ENCODE measurements at places on chromosomes 2 and 18. TPM values are rescaled to one million over a fixed set of nuclear protein-coding genes. Genes with fewer than 3 reads are reported as not detected.
A peak's percentile ranks its signal among the peaks of the same experiment; 100 is the strongest.

DNA sequence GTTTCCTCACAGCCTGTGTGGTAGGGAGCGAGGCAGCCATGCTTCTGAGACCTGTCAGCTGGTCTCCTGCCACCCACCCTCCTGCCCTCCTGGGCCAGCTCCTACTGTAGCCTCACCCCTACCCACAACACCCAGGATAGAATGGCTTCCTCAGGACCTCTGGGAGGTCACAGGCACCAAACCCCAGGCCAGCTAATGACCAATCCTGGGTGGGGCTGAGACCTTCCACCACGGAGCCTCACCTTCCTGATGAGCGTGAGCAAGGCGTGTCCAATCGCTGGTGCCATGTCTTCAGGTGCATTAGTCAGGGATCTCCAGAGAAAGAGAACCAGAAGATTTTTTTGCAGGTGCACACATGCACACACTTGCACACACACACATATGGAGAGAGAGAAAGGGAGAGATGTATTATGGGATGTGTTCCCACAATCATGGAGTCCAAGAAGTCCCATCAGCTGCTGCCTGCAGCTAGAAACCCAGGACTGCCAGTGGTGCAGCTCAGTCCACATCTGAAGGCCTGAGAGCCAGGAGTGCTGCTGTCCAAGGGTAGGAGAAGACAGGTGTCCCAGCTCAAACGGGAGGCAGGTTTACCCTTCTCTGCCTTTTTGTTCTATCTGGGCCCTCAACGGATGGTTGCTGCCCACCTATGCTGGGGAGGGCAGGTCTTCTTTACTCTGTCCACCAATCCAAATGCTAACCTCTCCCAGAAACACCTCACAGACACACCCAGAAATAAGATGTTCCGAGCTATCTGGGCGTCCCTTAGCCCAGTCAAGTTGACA lies 70.4 kb upstream of the HDAC4 start:
- H3K4me3 ChIP-seq: no peak overlapping the region
- H3K4me1 ChIP-seq: peaks cover 6% of the 10 kb centered on the region
- H3K36me3 ChIP-seq: no peaks in the 10 kb centered on the region
- peak; percentile 31 for DNase-seq
- H3K27ac ChIP-seq: no peak overlapping the region

DNA sequence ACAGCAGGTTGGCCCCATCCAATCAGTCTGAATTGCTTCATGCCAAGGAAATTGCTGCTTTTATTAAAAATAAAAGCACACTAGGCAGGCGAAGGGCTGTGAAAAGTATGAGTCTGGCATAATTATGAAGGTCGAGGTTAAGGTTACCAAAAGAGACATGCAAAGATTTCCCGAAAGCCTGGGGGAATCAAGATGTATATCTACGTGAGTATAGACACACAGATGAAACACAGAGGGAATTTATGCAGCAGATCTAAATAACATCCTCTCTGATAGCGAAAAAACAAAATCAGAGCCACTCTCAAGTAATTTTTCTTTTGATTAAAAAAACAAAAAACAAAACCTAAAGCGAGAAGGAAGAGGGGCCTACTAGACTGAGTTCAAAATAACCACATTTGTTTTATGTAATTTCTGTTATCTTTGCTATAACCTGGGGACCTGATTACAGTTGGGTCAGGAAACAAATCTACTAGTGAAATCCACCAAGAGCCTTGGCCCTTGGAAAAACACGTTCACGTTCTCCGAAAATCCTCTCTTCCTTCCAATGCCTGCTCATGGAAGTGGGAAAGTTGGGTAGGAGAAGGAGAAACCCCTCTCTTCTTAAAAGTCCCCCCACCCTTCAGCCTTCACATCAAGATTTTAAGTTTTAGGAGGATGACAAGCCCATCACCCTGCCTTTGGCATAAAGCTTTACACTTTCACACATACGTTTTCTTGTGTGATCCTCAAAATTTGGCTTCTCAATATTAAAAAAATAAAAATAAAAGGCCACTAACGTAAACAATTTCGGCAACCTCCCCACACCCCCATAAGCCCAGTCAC lies 1.4 kb downstream of the AAK1 start:
- peak overlapping the region; percentile 93 for H3K27ac ChIP-seq
- no peaks in the 10 kb centered on the region for H3K27me3 ChIP-seq
- peaks cover 56% of the 10 kb centered on the region for H3K4me1 ChIP-seq
- no peak for DNase-seq

DNA sequence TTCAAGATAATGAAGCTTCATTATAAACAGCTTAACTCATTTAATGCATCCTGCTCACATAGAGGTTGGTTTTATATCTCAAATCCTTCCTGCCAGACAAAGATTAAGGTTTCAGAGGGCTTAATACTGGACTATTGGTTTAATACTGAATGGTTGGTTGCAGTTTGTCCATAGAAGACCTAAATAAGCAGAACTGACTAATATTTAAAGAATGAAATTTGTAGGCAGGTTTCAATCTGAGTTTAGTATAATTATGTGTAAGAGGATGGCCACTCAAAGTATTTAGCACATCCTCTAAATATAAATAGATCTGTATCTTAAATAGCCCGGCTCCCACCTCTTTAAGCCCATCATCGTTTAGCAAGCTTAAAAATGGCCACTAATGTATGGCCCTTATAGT lies 92.5 kb downstream of the EPB41L5 start:
- DNase-seq: no peak
- no peaks in the 10 kb centered on the region for H3K27me3 ChIP-seq
- H3K4me1 ChIP-seq: peaks cover 22% of the 10 kb centered on the region

GRCh38 chr18:1246827-1247226 lies 342.2 kb downstream of the ADCYAP1 start:
- no peak overlapping the region for H3K27ac ChIP-seq
- no peaks in the 10 kb centered on the region for H3K4me1 ChIP-seq
- no peak for DNase-seq
- no peaks in the 10 kb centered on the region for H3K36me3 ChIP-seq

GRCh38 chr18:44887227-44887631 lies 206.5 kb downstream of the SETBP1 start:
- no peaks in the 10 kb centered on the region for H3K36me3 ChIP-seq
- no peak for DNase-seq
- no peaks in the 10 kb centered on the region for H3K4me1 ChIP-seq
- no peaks in the 10 kb centered on the region for H3K27me3 ChIP-seq
- no peak overlapping the region for H3K27ac ChIP-seq
- H3K4me3 ChIP-seq: no peak overlapping the region

- no peak for DNase-seq
- no peaks in the 10 kb centered on the region for H3K36me3 ChIP-seq
- no peaks in the 10 kb centered on the region for H3K27me3 ChIP-seq
- H3K4me1 ChIP-seq: peaks cover 30% of the 10 kb centered on the region
- no peak overlapping the region for H3K4me3 ChIP-seq
- H3K27ac ChIP-seq: no peak overlapping the region
Observed at GRCh38 chr18:79685281-79685680, 5.7 kb downstream of the CTDP1 start.

GRCh38 chr2:189226017-189226416 lies 46.5 kb upstream of the COL5A2 start:
- peaks cover 7% of the 10 kb centered on the region for H3K4me1 ChIP-seq
- H3K36me3 ChIP-seq: no peaks in the 10 kb centered on the region
- no peak for DNase-seq
- no peaks in the 10 kb centered on the region for H3K27me3 ChIP-seq
- H3K4me3 ChIP-seq: no peak overlapping the region

DNA sequence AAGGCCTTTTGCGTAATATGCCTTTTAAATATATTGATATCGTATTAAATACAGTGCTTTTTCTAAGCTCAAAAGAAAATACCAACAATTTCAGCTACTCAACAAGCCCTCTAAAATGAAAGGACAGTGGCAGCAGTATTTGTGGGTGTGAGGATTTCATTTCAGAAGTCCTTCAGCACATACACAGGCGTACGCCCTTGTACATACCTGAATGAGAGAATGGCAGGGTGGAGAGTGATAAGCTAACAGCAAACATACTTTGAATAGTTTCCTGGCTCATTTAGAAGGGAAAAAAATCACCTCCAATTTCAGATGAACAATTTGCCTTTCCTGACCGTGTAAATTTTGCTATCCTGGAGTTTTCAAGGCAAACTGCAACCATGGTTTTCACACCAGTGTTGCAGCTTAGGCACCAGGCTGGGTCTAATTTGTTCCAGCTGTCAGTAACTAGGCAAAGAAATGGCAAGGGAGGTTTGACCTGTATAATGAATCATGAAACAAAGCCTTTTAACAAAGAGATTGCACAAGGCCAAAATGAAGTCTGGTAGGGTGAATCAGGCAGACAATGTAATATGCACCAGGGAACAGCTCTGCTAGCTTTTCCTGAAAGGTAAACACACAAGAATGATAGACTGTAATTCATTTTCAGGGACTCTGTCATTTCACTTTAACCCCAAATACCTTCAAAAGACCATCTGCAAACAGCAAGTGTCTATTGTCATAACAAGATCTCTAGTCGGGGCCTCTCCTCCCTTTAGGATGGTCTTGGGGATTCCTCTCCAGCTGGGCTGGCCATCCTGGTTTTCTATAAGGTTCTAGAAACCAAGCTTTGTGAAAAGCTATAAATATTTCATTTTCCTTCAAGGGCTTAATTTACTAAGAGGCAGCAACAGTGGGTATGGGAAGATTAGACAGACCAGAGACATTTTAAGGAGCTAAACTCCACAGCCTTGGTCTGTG lies 11.5 kb downstream of the ANKRD29 start:
- H3K27ac ChIP-seq: no peak overlapping the region
- no peaks in the 10 kb centered on the region for H3K36me3 ChIP-seq
- no peaks in the 10 kb centered on the region for H3K27me3 ChIP-seq
- H3K4me3 ChIP-seq: no peak overlapping the region
- H3K4me1 ChIP-seq: peaks cover 9% of the 10 kb centered on the region

- no peaks in the 10 kb centered on the region for H3K27me3 ChIP-seq
- no peak overlapping the region for H3K27ac ChIP-seq
- no peak overlapping the region for H3K4me3 ChIP-seq
- no peaks in the 10 kb centered on the region for H3K36me3 ChIP-seq
- peaks cover 17% of the 10 kb centered on the region for H3K4me1 ChIP-seq
- no peak for DNase-seq
Observed at GRCh38 chr2:159078443-159078842, 110.0 kb downstream of the TANC1 start.

- H3K36me3 ChIP-seq: no peaks in the 10 kb centered on the region
- H3K4me3 ChIP-seq: no peak overlapping the region
- H3K27ac ChIP-seq: no peak overlapping the region
- DNase-seq: no peak
- peaks cover 8% of the 10 kb centered on the region for H3K4me1 ChIP-seq
- peaks cover 3% of the 10 kb centered on the region for H3K27me3 ChIP-seq
Observed at GRCh38 chr2:121904656-121905055, 149.2 kb downstream of the TSN start.

DNA sequence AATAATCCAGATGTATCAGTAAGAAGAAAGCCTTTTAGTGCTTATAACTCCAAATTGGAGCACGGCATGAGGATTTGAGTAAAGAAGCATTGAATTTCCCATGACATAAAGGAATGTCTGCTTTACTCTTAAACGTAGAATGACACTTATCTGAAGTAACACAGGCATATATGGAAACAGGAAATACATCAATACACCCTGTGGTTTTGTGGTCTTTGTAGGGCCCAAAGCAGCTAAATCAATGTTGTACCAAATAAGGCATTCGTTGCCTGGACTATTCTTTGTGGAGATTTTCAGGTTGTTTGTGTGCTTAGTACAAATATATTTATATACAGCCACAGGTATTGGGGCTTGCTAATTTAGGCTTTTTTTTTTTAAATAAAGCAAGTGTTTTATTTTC lies 660.5 kb downstream of the LRRTM4 start:
- H3K4me1 ChIP-seq: no peaks in the 10 kb centered on the region
- DNase-seq: no peak
- no peaks in the 10 kb centered on the region for H3K27me3 ChIP-seq
- H3K27ac ChIP-seq: no peak overlapping the region

- DNase-seq: no peak
- no peak overlapping the region for H3K4me3 ChIP-seq
- H3K36me3 ChIP-seq: no peaks in the 10 kb centered on the region
- no peak overlapping the region for H3K27ac ChIP-seq
Observed at GRCh38 chr2:95054016-95054415, 28.5 kb downstream of the MAL start.

- no peak for DNase-seq
- H3K4me3 ChIP-seq: no peak overlapping the region
- no peaks in the 10 kb centered on the region for H3K4me1 ChIP-seq
- no peaks in the 10 kb centered on the region for H3K27me3 ChIP-seq
- no peak overlapping the region for H3K27ac ChIP-seq
- H3K36me3 ChIP-seq: no peaks in the 10 kb centered on the region
Observed at GRCh38 chr18:35468711-35469110, 29.0 kb downstream of the INO80C start.

GRCh38 chr2:46363535-46364170 lies 66.4 kb downstream of the EPAS1 start:
- H3K27me3 ChIP-seq: no peaks in the 10 kb centered on the region
- no peak for DNase-seq
- no peak overlapping the region for H3K4me3 ChIP-seq
- H3K36me3 ChIP-seq: peaks cover 51% of the 10 kb centered on the region
- H3K27ac ChIP-seq: no peak overlapping the region

DNA sequence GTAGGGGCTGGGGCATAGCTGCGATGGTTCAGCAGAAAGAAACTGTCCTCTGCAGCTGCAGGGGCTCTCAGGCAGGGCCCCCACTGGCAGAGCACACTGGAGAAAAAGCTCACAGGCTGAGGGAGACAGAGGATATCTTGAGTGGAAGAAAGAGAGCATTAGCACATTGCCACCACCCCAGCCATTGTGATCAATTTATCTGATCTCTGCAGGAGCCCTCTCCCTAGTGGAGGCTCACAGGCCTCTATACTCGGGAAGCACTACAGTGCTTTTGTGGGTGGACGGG lies 801 bp upstream of the SFTPB start:
- no peak for DNase-seq
- no peak overlapping the region for H3K27ac ChIP-seq
- H3K4me1 ChIP-seq: no peaks in the 10 kb centered on the region
- no peaks in the 10 kb centered on the region for H3K36me3 ChIP-seq

GRCh38 chr18:58378411-58379379 lies 250.2 kb downstream of the ALPK2 start:
- H3K27ac ChIP-seq: no peak overlapping the region
- H3K4me1 ChIP-seq: no peaks in the 10 kb centered on the region
- H3K27me3 ChIP-seq: no peaks in the 10 kb centered on the region
- no peak for DNase-seq

GRCh38 chr2:8475349-8476031 lies 206.4 kb upstream of the ID2 start:
- no peak for DNase-seq
- H3K4me3 ChIP-seq: no peak overlapping the region

DNA sequence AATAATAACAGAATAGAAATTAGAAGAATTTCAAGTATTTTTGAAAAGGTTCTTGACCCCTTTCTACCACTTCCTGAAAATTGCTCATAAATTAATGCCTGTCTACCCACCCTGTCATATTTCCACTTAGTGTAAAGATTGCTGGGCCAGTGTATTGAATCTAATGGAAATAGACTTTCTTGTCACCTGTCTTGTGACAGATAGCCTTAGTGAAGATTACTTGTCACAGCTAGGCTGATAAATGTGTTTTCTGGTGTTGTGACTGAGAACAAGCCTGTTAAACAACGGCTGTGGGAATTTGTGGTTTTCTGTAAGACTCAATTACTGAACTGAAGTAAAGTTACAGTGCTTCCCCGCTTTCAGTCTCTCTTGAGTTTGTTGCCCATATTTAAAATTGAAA lies 37.0 kb downstream of the PIK3C3 start:
- no peaks in the 10 kb centered on the region for H3K27me3 ChIP-seq
- no peak overlapping the region for H3K4me3 ChIP-seq
- no peaks in the 10 kb centered on the region for H3K4me1 ChIP-seq
- H3K27ac ChIP-seq: no peak overlapping the region

ZNF142 gene
- 27.4 TPM for total RNA-seq

TRIM43 gene
- total RNA-seq: not detected

HMSD gene
- total RNA-seq: not detected

AMER3 gene
- total RNA-seq: not detected

DLGAP1 gene
- 2.0 TPM for total RNA-seq

PLCD4 gene
- total RNA-seq: 0.55 TPM

LCT gene
- total RNA-seq: not detected

HAT1 gene
- total RNA-seq: 22.0 TPM

BABAM2 gene
- 24.0 TPM for total RNA-seq

ANKRD30B gene
- not detected for total RNA-seq
